NCI-H187 treated with DMSO at 0.1 percent for 48 hours (cell line): ENCODE measurements at places on chromosomes 6 and 20.

DNA sequence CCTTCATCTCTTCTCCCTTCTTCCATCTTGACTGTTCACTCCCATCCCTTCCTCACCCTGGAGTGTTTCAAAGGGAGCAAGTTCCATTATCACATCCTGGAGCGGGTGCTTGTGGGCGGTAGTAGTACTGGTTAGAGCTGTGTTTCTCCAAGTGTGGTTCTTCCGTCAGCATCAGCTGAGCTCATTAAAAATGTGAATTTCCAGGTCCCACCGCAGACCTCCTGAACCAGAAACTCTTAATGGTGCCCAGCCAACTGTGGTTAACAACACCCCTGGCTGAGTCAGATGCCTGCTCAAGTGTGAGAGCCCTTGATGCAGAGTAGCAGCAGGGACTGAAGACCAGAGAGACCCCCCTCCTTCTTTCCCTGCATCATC, 24.4 kb downstream of the ANGPT4 start:
- DNase-seq = no peak

GRCh38 chr6:149031859-149032598, 285.2 kb downstream of the UST start:
- no peak for DNase-seq

DNA sequence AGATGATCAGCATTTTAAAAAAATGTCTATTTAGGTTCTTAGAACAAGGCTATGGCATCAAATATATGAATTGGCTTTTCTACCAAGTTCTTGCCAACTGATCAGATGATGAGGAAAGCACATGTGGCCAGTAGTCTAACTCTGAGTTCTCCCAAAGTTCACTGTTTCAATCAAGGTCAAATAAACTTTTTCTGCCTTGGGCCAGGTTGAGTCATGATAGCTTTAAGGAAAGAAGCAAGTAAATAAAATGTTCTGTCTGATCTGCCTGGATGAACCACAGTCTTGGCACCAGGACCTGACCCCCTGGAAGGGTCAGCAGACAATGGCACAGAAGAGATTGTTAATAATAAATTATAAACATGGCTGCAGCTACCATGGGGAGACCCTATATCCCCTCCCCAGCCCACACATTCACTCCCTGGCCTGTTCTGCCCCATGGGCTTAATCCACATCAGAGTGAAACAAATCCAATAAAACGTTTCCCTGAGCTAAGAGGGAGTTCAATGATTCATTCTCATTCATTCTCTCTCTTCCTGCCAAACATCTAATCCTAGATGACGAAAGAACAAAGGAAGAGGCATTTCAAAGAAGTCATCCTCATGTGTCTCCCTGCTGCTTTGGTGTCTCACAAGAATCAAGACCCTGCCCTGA, 661.6 kb downstream of the DHX35 start:
- DNase-seq = no peak

DNA sequence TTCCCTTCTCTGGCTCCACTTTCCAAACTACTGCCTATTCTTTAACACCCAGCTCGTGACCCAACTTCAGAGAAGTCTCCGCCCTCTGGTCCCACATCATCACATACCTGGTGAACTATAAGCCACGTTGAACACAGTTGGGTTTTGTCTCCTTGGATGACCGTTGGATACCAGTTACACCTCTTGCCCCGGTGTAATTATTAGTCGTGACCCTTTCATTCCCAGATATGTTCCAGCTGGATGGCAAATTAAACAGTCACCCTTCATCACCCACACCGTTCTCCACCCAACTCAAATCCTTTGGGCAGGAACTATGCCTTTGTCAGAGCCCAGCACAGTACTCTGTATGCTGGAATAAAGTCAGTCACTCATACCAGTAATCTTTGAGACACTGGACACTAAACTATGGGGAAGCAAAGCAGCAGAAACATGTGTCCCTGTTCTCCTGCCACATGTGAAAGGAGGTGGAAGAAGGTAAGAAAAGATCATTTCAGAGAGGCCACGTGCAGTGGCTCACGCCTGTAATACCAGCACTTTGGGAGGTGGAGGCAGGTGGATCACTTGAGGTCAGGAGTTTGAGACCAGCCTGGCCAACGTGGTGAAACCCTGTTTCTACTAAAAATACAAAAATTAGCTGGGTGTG, 22.5 kb downstream of the PLAGL2 start:
- no peak for DNase-seq

DNA sequence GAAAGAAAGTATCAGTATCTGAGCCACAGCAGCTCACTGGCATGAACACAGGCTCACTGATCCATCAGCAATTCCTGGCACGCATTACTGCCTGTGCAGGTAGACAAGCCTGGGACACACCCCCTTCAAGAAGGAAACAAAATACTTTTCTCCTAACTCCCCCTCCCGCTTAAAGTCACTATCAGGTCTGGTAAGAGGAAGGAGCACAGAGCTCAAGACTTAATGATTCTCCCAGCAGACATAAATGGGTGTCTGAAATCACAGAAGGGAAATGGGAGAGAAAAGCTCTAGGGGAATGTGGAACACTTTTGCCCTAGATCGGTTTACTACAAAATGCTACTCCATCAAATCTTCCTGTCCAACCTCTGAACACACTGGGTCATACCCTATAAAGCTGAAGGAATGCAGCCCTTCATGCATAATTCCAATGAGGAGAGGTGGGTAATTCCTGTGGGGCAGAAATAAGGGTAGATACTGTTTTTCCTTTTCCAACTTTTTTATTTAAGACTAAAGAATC, at the start of gene ADGRF1:
TSS of gene ADGRF1 (minus strand) at position 58 of the 517 bp plus-strand sequence. CDS start 13,271 bp downstream, outside the sequence.
- no peak for DNase-seq

DNA sequence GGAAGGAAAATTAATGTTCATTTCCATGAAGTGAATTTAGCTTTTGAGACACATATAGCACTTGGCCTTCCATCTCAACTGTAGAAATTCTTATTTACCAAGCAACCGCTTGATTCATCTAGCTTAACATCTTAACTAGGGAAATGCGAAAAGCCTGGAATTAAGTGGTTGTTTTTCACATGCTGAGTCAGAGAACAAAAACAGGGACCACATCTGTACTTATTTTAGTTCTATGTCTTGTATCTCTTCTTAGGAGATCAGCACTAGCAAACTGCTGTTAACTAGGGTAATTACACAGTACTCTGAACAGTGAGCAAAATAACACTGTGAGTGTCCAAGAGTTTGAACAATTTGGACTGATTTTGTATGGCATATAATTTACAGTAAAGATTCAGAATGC, 590.9 kb upstream of the NRSN1 start:
- no peak for DNase-seq

DNA sequence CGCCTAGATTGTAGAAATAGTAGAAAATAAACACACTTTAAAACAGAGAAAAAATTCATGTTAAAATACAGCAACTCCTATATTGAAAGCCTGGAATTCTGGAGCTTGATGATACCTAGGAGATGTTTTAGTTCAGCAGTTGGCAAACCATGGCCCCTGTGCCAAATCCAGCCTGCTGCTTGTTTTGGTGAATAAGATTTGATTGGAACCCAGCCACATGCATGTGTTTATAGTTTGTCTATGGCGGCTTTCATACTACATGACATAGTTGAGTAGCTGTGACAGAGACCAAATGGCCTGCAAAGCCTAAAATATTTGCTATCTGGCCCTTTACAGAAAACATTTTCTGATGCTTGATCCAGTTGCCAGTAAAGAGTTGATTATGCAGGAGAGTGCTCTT, 57.2 kb downstream of the PAX1 start:
- no peak for DNase-seq

DNA sequence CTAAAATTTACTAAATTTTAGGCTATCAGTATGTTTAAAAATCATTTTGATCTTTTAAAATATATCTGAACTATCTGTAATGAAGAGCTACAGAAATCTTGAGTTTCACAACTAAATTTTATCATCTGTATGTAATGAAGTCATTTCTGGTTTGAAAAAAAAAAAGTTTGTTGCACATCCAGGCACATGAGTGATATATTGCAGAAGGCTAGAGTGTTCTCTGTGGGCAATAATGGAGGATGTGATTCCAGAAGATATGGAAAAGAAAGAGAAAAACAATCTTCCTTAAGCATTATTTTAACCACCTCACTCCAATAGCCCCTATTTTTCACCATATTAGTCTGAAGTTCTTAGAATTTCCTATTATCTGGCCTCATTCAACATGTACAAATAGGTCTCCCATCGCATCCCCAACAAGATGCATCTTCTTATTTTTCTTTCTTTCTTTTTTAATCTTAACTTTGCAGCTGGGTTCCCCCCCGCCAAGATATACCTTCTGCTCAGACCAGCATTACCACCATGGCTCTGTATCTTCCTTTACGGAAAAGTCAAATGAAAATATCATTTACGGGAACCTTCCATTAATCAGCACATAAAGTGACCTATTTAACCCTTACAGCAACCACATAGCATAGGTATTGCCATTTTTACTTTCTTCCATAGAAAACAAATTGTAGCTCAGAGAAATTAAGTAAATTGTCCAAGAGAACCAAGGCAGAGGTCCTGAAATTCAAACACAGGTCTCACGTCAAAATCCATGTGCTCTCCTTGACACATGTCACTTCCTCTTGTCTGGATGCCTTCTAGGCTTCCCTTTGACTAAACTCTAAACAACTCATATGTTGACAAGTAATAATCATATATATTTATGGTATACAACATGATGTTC, 116.9 kb downstream of the KIF13A start:
- no peak for DNase-seq

DNA sequence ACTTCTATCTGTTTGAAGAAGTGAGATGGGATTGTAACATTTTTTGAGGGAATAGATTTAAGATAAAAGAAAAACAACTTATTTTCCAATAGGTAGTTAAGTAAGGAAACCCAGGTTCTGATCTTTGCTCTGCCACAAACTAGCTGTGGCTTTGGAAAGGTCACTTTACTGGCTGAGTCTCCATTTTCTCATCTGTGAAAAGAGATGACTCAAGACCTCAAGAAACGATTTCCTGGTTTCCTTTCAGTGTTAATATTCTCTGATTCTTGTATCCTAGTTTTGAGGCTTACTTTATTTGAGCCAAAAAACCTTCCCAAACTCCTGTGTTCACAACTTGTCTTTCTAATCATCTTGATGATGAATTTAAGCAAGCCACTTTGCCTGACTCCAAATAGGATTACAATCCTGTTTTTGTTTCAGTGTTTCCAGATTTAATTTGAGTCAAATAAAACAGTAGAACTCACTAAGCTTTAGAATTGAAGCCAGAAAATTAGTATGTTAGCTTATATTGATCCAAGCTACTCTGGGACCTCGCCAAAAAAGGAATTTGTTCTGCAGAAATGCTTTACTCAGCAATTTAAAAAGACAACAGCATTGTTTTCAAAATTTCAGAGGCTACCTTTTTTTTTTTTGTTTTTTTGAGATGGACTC, 51.1 kb downstream of the ENPP1 start:
- DNase-seq = no peak

DNA sequence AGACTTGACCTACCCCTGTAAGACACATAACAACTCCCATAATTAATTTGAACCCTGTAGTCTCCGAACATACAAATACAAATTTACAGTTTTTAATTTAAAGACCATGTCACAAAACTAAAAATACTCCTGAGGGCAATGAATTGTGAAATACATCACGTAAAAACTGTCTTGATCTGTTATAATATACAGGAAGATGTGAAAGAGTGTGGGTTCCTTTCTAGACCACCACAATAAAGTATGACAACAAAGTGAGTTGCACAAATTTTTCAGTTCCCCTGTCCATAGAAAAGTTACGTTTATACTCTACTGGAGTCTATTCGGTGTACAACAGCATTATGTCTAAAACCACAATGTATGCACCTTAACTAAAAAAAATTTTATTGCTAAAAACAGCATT, 11.0 kb upstream of the BLOC1S5 start:
- no peak for DNase-seq

- no peak for DNase-seq
These were observed 1.4 kb downstream of the ELOVL5 start for GRCh38 chr6:53347250-53347920.

DNA sequence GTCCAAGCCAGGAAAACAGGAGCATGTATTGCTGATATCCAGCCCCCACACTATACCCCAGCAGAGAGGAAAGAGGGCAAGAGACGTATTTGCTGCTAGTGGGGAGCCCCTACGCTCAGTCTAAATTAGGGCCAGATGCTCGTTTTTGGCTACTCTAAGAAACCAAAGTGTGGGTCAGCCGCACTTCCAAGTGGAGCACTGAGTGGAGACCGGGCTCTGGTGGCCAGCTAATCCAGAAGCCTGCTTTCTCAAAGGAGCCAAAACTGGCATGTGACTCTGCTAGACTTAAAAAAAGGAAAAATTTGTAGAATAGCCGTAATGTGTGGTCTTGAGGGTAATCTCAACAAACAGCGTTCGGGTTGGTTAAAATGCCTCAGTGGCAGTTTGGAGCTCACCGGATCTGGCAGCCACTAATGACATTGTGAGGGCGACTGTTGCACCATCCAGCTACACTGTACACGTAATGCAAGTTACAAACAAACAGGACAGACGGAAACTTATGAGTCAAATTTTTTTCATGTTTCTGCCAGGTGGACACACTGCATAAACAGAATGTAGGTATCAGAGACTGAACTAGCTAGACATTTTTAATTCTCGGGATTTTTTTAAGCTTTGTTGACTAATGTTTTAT, 230.9 kb downstream of the FOXC1 start:
- no peak for DNase-seq

- no peak for DNase-seq
These were observed 19.8 kb upstream of the SIM1 start for GRCh38 chr6:100484474-100484873.

DNA sequence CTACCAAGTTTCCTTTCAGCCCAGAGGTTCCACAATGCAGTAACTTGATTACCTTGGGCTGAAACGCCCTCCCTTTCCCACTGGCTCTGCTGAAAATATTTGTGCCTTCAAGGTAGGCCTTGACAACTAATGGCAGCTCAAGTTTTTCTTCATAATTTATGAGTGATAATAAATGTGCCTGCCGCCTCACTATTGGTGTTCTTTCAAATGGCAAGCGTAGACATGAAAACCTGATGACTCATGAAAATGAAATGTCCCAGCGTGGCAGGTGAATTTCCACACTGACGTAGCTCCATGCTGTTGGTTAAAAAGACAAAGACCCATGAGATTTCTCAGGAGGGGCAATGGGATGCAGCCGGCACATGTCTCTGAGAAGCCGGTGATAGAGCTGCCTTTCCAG, 107.2 kb upstream of the GGTLC1 start:
- no peak for DNase-seq

- no peak for DNase-seq
These were observed 517.1 kb downstream of the PKHD1 start for GRCh38 chr6:51570168-51570921.

- DNase-seq = no peak
These were observed 23.7 kb downstream of the NCOA7 start for GRCh38 chr6:125814481-125814880.

- no peak for DNase-seq
These were observed 20.3 kb upstream of the ABT1 start for GRCh38 chr6:26576407-26576843.

GRCh38 chr20:57080796-57081195, 185.6 kb downstream of the BMP7 start:
- no peak for DNase-seq

- DNase-seq = no peak
These were observed 76.1 kb upstream of the TPD52L1 start for GRCh38 chr6:125077453-125077852.

- no peak for DNase-seq
These were observed 30.0 kb downstream of the KCNG1 start for GRCh38 chr20:50992733-50993457.
